ENCODE measurements at places on chromosomes 5 and 9.

DNA sequence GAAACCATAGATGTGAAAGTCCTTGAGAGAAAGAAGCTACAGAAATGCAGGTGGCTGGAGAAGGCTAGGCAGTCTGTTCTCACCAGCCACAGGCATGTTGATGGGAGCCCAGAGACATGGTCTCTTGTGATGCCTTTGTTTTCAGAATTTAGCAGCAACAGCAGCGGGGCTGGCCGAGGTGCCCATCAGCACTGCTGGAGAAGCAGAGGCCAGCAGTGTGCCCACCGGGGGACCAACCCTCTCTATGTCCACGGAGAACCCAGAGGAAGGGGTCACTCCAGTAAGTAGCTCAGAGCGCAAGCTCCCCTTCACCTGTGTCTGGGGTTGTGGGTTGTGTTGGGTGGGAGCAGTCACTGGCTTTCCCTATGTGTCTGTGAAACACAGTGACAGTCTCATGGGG is 59.6 kb downstream of the COL15A1 start:
- no peak for DNase-seq

DNA sequence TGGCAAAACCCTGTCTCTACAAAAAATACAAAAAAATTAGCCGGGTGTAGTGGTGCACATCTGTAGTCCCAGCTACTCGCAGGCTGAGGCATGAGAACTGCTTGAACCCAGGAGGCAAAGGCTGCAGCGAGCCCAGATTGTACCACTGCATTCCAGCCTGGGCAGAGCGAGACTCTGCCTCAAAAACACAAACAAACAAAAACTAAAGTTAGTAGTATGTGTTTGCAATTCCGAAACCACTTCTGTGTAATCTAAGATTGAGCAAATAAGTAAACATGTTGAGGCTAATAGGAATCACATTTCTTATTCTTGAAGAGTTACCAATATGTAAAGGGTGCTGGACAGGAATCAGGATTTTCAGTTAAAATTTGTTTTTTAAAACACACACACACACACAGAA is 70.0 kb upstream of the SUSD1 start:
- DNase-seq: no peak

GRCh38 chr5:178145965-178146820 is 7.5 kb downstream of the NHP2 start:
- no peak for DNase-seq

GRCh38 chr5:106290841-106291240 is 1379.9 kb downstream of the EFNA5 start:
- no peak for DNase-seq

- DNase-seq: no peak
Measured at GRCh38 chr5:82656341-82656761, 378.2 kb upstream of the RPS23 start.

DNA sequence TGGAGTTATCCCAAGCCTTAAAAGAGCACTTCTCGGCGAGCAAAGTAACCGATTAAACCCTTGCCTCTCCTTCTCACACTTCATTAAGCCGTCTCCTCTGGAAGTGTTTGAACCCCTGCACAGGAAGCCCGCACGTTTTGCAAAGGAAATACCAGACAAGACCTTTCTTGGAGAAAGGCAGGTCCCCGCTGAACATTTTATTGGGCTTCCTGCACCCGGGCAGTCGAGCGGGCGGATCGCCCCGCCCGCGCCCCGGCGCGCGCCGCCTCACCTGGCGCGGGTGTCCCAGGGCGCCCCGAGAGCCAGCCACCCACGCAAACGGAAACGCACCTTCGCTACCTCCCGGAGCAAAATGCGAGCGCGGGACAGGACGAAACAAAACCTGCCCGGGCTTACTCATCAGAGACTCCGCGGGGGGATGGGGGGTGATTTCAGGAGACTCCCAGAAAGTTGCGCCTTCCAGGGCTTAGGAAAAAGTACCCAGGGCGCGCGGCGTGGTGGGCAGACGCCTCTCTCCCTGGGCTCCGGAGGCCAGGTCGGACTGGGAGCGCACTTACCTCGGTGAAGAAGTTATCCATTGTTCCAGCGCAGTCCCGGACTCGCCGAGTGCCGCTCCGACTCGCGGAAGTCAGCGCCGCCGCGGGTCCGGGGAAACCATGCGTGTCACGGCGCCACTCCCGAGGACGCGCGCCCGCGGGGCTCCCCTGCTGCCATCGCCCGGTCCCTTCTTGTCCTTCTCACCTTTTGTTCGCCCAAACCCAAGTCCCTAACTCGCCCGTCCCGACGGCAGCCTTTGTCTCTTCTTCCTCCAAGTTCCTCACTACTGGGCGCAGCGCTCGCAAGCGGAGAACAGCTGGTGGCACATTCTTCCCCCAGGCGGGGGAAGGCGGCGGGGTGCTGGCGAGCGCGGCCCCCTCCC is 598 bp downstream of the MYO10 start:
- DNase-seq: no peak

DNA sequence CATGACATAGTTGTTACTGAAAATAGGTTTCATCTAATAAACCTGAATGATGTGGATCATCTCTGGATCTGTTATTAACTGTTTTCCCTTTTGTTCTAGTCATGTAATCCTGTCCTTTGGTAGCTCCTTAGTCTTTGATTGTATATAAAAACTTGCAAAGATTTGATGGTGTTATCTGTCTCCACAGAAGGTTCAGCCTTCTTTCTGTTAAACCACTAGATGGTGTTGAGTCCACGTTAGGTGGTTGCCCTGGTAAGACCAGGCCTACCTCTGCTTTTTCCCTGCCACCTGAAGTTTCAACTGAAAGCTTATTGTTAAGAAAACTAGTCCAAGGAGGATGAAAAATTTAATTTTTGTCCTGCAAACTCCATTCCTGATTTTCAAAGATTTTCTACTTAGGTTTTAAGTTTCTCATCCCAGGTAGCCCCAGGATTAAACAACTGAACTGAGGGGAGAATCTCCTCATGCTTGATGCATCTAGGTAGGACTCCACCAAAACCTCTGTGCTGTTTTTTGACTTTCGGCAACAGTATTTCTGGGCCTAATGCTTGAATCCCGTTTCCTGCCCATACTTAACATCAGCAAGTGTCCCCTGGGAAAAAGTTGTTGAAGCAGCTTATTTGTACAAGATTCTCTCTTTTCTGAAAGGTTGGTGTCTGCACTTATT is 68.5 kb downstream of the RICTOR start:
- DNase-seq: no peak

DNA sequence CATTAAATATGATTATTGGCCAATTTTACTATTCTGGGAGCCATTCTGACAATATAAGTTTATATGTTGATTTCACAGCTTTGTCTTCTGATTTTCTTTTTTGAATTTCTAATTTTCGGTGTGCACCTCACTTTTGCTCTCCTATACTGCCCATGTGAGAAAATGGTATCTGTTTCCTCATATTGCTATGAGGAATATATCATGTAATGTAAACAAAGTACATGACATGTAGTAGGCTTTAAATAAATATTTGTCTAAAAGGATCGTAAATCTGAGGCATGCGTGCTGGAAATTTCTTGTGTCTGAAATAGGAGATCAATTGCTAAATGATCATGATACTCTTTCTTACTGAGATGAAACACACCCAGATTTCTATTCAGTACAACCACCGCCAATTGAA is 119.9 kb downstream of the ZDHHC21 start:
- DNase-seq: no peak

- no peak for DNase-seq
Measured at GRCh38 chr5:95861221-95861863, 38.8 kb upstream of the GLRX start.

GRCh38 chr5:135154197-135154596 is 120.2 kb upstream of the PITX1 start:
- no peak for DNase-seq

DNA sequence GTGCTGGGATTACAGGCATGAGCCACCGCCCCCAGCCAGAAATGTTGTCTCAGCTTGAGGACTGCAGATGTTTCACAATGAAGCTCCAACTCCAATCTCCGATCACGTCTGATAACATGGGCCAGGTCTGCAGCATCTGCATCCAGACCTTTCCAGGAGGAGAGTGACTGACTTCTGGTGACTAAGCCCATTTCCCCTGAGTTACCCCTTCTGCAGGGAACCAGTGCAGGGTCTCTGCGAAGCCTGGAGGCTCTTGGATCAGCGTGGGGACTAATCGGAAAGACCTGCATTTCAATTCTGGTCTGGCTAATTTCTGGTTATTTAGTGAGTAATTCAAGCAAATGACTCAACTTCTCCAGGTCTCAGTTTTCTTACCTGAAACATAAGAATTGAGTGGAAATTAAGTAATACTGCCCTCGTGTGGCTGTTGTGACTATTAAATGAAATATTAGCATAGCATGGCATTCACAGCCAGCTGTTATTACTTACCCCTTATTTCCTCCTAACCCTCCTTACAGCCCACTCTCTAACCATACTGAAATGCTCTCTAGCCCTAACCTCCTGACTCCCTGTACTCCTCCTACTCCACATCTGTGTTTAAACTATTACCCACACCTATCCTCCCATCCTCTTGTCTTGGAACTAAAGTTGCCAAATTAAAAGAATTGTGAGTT is 2.2 kb upstream of the GNPDA1 start:
- DNase-seq: no peak

GRCh38 chr9:134687556-134687955 is 46.0 kb downstream of the COL5A1 start:
- DNase-seq: no peak

DNA sequence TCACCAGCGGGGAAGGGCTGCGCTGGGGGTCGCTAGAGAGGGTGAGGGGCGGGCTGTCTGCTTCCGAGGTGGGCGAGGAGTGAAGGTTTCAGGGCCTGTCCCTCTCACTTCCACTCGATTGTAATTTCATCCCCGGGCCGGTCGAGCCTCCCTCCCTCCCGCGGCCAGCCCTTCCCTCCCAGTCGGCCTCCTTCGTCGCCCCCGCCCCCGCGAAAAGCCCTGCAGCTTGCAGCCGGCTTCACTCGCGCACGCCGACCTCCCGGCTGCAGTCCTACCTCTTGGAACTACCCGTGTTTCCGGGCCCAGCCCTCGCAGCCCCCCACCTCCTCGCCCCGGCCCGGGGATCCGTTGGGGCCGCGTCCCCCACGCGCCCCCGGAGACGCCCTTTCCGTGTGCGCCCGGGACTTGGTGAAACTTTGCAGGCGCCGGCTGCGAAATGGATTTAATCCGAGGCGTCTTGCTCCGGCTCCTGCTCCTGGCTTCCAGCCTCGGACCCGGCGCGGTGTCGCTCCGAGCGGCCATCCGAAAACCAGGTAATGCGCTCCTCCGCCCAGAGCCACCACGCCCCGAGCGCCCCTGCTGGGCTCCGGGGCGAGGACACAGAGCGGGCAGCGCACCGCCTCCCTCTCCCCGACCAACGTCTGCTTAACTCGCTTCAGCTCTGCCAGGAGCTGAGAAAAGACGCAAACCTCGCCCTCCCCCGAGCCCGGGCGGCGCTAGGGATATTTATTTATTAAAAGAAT is at the start of gene EGFLAM:
Gene EGFLAM (plus strand): TSS at position 241 of the 743 bp plus-strand sequence. CDS start 196 bp downstream, at position 437.
- DNase-seq: peak; percentile 32

- no peak for DNase-seq
Measured at GRCh38 chr5:168334695-168335094, 43.2 kb downstream of the WWC1 start.

- no peak for DNase-seq
Measured at GRCh38 chr5:130077007-130077406, 172.7 kb downstream of the CHSY3 start.

- DNase-seq: peak; percentile 43
Measured at GRCh38 chr5:178895615-178896571, at the start of gene ZFP2. TSS of gene ZFP2 (plus strand) at chr5:178895913. CDS start at chr5:178931314, 35,401 bp downstream.

DNA sequence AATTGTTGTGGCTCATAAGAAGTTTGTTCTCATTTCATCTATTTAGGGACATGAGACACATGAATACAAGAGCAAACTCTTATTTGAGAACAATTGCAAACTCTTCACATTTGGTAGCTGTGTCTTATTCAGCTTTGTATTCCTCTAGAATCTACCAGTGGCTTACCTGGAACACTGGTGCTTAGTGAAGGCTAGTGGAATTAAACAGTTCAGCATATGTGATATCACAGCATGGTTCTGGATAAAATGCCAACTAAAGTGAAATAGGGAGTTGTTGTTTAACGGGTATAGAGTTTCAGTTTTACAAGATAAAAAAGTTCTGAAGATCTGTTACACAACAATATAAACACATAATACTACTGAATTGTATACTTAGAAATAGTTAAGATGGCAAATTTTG is 48.9 kb downstream of the NRG2 start:
- DNase-seq: no peak

GRCh38 chr9:100811643-100812042 is 216.9 kb upstream of the PLPPR1 start:
- DNase-seq: no peak

GRCh38 chr9:126773004-126773607 is 31.7 kb upstream of the ZBTB43 start:
- no peak for DNase-seq

DNA sequence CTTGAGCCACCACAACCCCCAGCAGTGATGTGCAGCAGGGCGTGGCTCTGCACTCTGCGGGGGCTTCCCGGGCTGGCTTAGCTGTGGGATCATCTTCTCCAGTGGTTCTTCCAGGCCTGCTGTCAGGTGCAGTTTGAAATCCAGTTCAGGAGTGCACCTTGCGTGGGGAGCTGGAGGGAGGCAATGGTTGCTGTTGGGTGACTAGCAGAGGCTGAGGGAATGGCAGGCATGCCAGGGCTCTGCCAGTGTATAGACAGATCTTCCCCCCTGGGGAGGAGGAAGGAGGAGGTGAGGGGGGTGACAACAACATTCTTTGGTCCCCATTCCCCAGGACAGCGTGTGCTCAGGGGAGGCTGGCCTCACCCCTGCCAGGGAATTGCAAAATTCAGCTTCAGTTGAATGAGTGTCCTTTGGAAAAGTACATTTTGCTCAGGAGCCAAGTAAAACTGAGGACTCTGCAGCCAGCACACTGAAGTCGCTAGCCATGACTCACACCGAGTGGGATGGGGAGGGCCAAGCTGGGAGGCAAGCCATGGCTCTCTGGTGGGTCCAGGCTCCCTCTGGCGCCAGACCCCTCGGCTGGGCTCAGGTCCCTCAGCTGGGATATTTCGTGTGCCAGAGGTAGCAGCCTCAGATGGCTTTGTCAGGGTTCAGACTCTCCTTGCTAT is 35.0 kb downstream of the ERGIC1 start:
- no peak for DNase-seq

DNA sequence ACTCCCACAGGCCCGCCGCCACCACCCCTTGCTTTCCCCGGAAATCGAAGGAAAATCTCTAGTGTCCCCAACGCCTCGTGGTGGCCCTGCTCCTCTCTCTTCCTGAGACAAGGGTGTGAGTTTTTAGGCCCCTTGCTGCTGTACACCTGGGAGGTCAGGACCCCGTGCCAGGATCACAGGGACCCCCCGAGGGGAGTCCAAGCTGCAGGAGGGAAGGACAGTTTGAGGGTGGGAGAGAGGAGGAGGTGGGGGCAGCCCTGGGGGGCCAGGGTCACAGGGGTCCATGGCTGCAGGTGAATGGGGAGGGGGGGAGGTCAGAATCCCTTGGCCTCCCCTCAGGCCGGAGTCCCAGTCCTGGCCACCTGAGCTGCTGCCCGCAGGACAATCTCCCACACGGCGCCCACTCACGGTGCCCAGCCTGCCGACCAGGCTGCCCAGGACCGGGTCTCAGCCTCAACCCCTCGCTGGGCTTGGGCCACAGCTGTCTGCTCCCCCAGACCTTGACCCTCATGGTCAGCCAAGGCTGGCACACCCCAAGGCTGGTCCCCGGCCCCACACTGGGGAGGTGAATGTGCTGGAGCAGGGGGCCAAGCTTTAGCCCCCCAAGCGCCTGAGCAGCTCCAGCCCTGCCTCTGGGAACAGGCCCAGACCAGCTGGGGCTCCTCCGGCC is 19.9 kb downstream of the TPPP start:
- no peak for DNase-seq

- no peak for DNase-seq
Measured at GRCh38 chr5:103014983-103015382, 105.0 kb downstream of the GIN1 start.

- no peak for DNase-seq
Measured at GRCh38 chr5:169695919-169696490, 58.9 kb downstream of the DOCK2 start.

- no peak for DNase-seq
Measured at GRCh38 chr9:125902831-125903512, 155.8 kb downstream of the PBX3 start.

Data from right renal pelvis (tissue), 4 donors.